ENCODE measurements at places on chromosomes 3 and 15.

GRCh38 chr3:109018828-109019227 lies 65.1 kb upstream of the GUCA1C start:
- DNase-seq: no peak

DNA sequence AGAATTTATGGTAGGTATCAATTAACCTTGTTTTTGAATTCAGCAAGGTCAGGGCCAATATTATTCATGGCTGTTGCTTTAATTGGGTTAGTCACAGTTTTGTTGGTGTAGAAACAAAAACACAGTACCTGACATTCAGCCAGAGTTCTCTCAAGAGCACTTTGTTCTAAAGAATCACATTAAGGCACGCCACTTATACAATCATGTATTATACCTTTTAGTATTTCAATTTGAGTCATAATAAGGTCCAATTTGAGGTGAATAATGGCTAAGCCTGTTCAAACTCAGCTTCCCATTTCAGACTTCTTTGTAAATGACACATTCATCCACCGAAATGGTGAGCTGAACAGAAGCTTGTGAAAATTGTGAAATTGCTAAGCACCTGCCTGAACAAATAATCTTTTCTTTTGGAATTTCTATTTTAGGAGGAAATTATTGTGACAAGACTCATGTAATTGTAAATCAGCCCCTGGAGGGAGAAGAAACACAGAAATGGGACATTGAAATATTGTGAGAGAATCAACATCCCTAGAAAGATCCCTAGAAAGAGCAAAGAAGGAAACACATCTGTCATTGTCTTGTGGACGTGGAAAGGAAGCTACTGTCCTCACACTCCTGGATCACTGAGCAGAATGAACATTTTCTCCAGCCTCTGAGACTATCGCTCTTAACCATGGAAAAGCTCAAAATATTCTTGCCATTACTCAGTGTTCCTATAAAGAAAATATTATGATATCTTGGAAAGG lies 29.3 kb downstream of the RIOX2 start:
- DNase-seq: peak; percentile 29

- DNase-seq: no peak
These were observed 114.5 kb upstream of the TNIK start for GRCh38 chr3:171574556-171575240.

DNA sequence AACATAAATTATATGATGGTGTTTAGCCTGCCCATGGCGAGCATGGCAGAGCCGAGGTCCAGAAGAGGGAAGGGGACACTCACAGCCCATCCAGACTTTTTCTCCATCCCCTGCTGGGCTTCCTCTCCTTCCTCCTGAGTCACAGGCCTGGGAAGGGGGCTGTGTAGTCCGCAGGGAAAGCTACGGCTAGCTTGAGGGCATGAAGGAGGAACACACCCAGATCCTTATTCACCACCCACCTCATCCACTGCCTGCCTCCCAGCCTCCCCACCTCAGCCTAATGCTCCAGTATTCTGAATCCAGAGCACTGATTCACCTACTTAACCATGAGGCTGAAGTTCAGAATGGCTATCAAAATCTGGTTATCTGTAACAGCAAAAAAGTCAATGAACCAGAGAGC lies 97.8 kb downstream of the OXNAD1 start:
- DNase-seq: no peak

- peak; percentile 15 for DNase-seq
These were observed 51.2 kb upstream of the ULK4 start for GRCh38 chr3:42012935-42013690.

All from DMS153 (cell line).